ENCODE measurements at places on chromosomes 13 and 19.
A peak's percentile ranks its signal among the peaks of the same experiment; 100 is the strongest.

DNA sequence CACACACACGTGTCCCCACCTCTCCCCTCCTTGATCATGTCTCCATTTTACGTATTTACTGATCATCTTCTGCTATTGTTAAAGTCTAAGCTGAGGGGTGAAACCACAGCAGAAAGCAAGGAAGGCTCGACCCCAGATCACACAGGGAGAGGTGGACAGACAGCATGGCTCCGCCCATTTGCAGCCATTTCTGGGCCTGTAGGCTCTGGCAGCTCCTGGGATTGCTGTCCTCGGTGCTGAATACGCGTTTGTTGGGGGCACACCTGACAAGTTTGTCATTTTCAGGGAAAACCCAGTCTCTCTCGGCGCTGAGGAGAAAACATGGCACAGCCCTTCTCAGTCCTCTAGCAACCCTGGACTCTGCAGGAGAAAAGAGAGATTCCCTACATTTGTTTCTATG lies 8.0 kb downstream of the TMEM86B start:
- DNase-seq, result no peak

DNA sequence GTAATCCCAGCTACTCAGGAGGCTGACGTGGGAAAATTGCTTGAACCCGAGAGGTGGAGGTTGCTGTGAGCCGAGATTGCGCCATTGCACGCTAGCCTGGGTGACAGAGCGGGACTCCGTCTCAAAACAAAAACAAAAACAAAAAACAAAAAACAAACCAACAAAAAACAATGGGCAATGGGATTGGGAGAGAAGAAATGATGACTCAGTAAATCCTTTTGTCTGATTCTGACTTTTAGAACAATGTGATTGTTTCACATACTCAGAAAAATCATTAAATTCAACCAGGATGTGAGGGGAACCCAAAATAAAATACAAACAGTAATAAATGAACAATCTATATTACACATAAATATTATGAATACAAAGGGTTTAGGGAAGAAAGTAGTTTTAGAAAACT lies 5.1 kb downstream of the ZNF565 start:
- no peak for DNase-seq

DNA sequence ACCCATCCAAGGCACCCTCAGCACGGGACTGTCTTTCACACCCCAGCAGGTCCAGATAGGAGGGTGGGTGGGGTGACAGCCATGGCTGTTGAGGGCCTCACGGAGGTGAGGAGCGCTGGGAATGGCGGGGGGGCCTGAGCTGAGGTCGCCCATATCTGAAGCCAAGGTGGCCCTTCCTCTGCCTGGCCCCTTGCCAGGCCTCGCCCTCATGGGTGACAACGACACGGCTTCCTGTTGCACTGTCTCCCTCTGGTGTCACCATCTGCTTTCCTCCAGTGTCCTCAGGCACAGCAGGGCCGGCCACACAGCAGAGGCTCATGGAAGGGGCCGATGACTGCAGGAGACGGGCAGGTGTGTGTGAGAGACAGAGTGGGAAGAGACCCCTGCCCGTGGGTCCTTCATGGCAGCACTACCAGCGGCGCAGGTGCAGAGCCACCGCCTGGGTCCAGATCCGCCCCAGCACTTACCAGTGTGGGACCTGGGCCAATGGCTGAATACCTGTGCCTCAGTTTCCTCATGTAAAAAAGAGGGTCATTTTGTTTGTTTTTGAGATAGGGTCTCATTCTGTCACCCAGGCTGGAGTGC lies 8.1 kb upstream of the NKPD1 start:
- no peak for DNase-seq

- no peak for DNase-seq
Observed at GRCh38 chr19:50221087-50221486, 17.7 kb downstream of the MYH14 start.

DNA sequence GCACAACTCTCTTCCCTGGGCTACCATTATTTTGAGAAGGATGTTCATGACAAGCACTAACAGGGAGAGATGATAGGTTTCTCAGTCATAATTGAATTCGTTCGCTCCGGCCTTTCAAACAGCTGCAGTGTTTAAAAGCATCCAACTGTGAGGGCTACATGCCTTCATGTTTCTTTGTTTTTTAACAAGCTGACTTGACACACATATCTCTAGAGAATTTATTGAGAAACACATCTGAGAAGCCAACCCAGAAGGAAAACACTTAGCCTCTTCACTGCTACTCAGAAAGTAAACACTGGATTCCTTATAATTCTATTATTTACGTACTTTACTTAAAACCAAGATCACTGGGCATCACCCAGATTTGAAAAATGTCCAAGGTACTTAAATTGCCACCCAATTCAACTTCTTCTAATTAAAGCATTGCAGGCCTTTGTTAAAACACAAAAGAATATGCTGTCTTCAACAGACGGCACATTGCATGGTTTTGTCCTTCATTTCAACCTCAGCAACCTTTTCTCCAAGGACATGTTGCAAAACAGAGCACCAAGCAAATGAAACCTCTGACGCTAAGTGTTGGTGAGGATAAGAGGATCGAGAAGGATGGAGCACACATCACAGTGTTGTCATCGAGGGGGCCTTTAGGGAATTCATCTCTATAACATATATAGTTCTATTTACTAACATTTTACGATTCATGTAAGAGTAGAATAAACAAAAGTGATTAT lies 75.8 kb downstream of the TBC1D4 start:
- no peak for DNase-seq

DNA sequence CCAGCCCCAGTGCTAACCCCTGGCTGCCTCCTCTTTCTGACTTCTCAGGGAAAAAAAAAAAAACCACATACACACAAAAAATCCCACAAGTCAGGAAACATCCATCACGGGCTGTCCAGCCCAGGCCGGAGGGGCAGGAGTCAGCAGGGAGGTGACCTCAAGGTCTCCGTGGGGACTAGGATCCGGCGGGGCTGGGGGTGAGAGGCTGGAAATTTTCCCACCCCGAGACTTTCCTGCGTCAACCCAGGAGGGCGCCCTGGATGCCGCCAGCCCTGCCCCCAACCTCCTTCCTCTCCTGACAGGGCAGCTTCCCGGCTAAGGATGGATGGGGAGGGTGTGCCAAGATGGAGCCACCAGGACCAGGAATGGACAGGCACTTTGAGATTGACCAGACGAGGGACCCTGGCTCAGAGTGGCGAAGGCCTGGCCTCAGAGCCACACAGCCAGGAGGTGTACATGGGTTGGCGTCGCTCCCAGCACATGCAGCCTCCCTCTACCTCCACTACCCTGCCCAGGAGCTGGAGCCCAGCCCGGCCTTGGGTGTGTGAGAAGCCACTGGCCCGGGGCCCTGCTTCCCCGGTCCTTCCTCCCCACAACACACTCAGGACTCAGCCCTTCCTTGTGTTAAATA lies 33.3 kb downstream of the BLOC1S3 start:
- no peak for DNase-seq

- no peak for DNase-seq
Observed at GRCh38 chr13:101655435-101655834, 203.0 kb downstream of the ITGBL1 start.

DNA sequence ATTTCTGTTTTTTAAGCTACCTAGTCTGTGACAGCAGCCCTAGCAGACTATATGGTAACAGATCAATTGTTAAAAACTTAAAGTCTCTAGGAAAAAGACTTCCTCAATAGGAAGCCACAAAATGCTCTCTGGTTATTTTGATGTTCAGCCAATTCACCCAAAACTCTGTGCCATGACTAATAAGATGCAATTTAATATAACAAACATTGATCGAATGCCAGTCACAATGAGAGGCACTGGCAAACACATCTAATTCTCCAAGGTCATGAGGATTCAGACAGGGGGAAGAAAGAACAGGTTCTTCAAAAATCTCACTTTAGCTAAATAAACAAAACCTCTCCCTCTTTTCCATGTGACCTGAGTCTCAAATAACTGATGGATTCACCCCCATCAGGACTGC lies 107.5 kb downstream of the SUCLA2 start:
- DNase-seq, result no peak

GRCh38 chr19:15379999-15380647 lies 536 bp upstream of the AKAP8 start:
- DNase-seq, result peak; percentile 70

GRCh38 chr13:73274147-73274546 lies 215.3 kb downstream of the KLF5 start:
- DNase-seq, result no peak

DNA sequence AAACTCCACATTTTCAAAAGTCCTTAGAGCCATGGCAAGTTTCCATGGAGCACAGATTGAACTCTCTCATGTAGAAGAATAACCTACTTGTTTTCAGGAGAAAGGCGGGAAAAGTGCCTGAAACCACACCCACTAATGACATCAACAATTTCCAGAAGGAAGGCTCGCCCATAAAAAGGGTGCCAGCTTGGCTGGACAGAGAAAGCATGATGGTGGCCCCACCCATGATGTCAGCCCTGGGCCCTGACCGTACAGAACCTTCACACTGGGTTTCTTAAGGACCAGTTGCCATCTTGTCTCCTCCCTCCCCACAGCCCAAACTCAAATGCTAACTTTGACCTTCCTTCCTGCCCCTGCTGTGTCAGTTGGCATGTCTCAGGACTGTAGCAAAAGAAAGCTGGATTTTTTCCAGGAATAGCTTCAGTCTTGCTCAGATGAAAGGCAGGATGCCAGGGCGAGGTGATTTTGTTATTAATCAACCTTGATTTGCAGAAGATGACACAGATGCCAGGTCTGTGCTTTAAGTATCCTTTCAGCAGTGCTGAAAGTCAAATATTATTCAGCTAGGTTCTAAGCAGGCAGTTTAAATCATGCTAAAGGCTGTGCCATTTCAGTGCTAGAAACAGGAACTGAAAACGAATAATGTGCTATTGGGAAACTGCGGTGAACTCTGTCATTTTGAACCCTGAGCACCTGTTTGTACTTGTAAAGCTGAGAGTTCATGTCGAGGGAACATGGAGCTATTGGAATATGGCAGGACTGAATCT lies 89.5 kb upstream of the RFC3 start:
- DNase-seq, result no peak

DNA sequence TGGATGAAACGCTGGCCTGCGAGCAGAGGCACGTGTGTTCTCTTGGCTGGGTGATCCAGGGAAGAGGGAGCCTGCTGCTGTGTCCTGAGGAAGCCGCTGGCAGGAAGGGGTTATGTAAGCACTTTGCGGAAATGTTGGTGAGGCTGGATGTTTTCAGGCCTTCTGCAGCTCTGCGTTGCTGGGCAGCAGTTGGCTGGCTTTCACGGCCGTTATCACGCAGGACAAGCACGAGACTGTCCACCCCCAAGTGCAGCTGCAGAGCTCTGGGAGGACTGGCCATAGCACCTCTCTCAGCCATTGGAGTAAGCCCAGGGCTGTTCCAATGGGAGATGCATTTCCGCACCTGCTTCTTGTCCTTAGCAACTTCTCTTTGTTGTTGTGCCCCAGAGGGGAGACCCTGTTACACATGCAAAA lies 146.9 kb upstream of the SOX21 start:
- DNase-seq, result no peak

GRCh38 chr19:3619631-3620012 lies 7.0 kb downstream of the CACTIN start:
- no peak for DNase-seq

DNA sequence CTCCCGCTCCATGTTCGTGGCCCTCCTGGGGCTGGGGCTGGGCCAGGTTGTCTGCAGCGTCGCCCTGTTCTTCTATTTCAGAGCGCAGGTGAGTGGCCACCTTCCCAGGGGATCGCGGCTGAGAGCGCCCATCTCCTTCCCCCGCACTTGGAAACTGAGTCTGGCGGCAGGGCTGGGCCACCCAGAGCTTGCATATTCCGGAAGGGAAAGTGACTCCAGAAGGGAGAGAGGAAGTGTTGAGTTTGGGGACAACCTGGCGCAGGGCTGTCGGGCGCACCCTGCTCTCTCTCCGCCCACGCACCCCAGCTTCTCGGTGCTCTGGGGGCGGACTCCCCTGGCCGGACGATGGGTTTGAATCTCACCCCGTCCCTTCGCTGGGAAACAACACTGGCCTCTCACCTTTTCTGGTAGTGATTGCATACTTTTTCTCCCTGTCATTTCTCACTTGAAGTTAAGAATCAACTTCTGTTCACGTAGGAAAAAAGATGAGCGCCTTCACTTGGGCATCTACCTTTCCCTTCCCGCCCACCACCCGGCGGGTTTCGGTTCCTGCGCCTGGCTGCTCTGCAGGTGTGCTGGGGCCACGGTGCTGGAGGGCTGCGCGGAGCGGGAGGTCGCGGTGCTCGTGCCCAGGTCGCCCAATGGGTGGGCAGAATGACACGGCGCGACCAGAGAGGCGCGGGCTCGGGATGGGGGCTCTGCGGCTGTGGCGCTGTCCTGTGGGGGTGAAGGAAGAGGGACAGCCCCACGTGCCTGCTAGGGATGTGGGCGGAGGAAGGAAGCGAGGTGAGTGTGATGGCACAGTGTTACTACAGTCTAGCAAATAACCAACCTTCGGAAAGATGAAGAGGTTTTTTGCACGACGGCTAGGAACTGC lies 721 bp downstream of the TNFSF11 start:
- DNase-seq, result no peak

DNA sequence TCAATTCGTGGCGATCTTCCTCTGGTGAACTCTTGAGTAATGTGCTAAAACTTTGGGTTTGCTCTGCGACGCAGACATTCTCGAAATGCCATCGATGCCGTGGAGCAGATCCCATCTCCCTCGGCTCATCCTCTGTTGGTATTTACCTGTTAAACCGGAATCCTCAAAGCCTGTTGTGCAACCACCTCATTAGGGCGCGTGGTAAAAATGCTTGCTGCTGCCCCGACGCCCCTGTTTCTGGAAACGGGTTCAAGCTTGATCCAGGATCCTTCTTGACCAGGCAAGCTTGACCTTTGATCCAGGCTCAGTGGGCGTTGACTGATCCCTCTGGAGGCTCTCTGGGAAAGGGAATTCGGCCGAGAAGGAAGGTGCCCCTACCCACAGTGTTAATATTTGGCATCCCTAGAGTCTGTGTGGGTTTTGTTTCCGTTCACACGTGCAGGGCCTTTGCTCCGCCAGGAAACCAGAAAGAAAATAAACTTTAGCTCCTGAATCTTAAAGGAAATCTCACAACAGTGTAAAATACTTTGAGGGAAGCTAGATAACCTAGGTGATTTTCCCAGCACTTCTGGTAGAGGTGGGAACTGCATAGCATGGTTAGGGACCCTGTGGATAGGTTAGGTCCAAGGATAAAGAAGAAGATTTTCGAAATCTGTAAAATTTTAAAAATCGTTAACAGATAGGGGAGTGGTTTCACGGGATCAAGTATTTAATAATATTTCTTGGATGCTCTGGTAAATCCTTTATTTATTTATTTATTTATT lies 1.1 kb downstream of the LSM14A start:
- DNase-seq, result no peak

DNA sequence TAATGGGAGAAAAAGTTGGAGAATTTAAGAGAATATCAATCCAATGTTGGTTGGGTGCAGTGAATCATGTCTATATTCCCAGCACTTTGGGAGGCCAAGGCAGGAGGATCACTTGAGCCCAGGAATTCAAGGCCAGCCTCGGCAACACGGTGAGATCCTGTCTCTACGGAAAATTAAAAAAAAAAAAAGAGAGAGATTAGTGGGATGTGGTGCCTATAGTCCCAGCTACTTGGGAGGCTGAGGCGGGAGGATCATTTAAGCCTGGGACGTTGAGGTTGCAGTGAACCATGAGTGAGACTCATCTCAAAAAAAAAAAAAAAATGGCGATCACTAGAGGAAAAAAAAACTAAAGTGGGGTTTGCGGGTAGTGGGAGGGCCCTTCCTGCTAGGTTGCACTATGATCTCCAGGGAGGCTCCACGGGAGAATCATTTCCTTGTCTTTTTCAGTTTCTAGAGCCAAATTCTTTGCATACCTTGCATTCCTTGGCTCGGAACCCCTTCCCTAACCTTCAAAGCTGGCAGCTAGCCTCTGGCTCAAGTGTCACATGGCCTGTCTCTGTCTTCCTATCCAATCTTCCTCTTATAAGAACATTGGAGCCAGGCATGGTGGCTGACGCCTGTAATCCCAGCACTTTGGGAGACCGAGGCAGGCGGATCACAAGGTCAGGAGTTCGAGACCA lies 5.8 kb upstream of the ERCC2 start:
- DNase-seq, result peak; percentile 76

GRCh38 chr19:18939922-18940768 lies 872 bp downstream of the HOMER3 start:
- no peak for DNase-seq
